Aorta (tissue), 5 donors: ENCODE measurements at places on chromosomes 4 and X. TPM values are rescaled to one million over a fixed set of nuclear protein-coding genes. Genes with fewer than 3 reads are reported as not detected.

SMIM10 gene
- 13.5 TPM for total RNA-seq

DNA sequence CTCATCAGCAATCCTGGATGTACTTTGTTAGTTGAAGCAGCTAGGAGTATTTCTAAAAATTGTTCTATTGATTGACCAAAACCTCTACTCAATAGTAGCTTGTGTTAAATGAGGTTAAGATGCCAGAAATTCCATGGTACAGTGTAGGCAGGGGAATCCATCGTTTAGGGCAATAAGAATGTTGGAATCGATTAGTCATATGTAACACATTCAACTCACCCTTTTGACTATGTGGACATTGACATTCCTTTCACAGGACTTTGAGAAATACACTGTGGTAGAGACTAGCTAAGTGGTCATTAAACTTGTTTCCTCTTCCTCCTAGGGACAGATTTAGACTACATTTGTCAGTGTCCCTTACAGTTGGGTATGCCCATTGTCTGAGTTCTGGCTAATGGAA lies 40.2 kb downstream of the KDM5C start:
- H3K27ac ChIP-seq = no peak overlapping the region
- H3K27me3 ChIP-seq = no peaks in the 10 kb centered on the region
- no peak for DNase-seq
- H3K36me3 ChIP-seq = no peaks in the 10 kb centered on the region

RP2 gene
- 9.3 TPM for total RNA-seq

DNA sequence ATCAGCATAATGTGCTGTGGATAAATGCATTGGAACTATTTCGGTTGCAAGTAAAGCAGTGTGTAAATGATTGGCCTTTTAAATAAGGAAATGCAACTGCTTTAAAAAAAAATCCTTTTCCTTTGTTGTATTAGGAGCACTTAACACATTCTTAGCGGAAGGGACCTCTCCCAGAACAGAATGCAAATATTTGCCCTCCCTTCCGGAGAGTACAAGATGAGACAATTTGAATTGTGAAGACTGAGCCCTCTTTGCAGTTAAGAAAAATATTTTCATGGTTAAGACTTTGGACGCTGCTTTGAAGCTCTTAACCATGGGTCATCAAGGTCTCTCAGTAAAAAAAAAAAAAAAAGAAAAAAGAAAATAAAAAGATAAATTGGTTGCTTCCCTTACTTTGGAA lies 9.5 kb upstream of the NOX1 start:
- H3K27me3 ChIP-seq = no peaks in the 10 kb centered on the region
- no peaks in the 10 kb centered on the region for H3K4me1 ChIP-seq
- H3K4me3 ChIP-seq = no peak overlapping the region
- H3K36me3 ChIP-seq = no peaks in the 10 kb centered on the region
- no peak overlapping the region for H3K27ac ChIP-seq

CENPE gene
- 1.3 TPM for total RNA-seq

DNA sequence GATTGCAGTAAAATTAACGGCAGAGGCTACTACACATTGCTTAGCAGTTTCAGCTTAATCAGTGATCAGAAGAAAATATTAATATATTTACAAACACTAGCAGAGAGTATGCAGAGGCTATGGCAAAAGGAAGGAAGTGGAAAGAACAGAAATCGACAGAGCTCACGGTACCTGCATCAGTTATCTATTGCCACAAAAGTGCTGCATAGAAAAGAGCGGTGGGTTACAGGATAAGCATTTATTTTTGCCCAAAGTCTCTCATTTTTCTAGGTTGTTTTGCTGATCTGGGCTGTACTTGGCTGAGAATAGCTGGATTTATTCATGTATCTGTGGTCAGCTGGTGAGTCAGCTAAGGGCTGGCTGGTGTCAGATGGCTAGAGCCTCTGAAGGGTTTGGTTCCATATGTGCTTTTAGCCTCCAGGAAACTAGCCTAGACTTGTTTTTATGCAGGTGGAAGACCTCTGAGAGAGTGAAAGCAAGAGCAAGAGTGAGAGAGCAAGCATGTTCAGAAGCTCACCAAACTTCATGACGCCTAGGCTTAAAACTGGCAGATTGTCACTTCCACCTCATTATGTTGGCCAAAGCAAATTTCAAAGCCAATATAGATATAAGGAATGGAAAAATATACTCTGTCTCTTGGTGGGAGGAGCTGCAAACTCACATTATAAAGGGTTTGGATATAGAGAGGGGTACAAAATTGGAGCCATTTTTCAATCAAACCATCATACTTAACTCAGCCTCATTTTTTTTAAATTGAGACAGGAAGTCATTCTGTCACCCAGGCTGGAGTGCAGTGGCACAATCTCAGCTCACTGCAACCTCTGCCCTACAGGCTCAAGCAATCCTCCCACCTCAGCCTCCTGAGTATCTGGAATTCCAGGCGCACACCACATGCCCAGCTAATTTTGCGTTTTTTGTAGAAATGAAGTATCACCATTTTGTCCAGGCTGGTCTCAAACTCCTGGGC lies 153.2 kb upstream of the RPL34 start:
- no peak for DNase-seq
- no peaks in the 10 kb centered on the region for H3K36me3 ChIP-seq
- no peak overlapping the region for H3K27ac ChIP-seq
- H3K4me1 ChIP-seq = no peaks in the 10 kb centered on the region
